Activated naive CD4-positive, alpha-beta T cell treated with Interleukin-2 at 50 U/mL for 16 hours (primary cell): ENCODE measurements at places on chromosomes 3 and 15.
A peak's percentile ranks its signal among the peaks of the same experiment; 100 is the strongest.

DNA sequence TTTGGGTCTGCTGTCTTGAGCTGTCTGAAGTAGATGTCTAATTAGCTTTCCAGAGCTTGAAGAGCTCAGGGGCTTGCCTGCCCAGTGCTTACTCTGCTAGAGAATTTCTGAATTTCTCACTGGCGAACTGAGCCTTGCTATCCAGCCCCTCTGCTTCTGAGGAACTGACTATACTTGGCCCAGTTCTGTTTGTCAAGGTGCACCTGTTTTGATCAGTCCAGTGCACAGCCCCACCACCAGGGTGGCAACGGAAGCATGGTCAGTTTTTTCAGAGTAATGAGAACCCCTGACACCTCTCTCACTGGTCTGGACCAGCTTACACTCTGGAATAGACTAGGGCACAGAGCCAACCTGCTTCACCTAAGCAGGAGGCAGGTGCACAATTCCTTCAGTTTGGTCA lies 25.2 kb downstream of the ITGB5 start:
- no peak for DNase-seq

DNA sequence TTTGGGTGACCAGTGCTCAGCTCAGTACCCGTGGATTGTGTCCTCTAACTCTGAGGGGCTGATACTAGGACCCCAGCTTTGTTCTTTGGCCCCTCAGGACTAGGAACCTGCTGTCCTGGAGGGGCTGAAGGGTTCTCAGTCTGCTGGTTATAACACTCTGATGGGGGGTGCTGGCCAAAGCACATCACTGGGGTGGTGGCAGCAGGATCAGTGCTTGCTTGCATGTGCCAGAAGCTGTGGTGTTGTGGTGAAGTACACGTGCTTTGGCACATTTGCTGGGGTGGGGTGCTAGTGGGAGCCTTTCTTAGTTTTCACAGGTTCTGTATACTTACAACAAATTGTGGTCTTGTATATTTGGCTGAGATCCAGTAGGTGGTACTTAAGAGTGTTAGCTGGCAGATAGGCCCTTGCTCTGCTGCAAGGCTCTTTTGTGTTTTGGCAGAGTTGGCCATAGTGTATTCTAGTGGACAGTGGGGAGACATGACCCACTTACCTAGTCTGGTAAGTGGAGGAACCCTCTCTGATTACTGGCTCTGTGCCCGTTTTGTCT lies 344.3 kb downstream of the EDEM1 start:
- no peak for DNase-seq

DNA sequence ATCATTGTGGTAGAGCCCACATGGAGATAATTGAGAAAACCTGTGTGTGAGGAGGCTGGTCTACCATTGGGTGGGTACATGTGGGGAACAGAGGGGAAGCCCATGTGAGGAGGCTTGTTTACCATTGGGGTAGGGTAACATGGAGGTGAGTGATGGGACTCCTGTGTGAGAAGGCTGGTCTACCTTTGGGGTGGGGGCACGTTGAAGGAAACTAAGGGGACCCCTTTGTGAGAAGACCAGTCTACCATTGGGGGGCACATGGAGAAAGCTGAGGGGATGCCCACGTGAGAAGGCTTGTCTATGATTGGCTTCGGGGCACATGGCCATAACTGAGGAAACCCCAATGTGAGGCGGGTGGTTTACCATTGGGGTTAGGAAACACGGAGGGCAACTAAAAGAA lies 158.5 kb downstream of the FBLN2 start:
- no peak for DNase-seq

GRCh38 chr3:46395766-46396530 lies 10.9 kb downstream of the CCR5AS start:
- DNase-seq, result no peak

- DNase-seq, result no peak
Observed at GRCh38 chr15:75145027-75145841, 56.4 kb upstream of the C15orf39 start.

- no peak for DNase-seq
Observed at GRCh38 chr3:127120851-127121647, 71.9 kb upstream of the PRR23E start.

DNA sequence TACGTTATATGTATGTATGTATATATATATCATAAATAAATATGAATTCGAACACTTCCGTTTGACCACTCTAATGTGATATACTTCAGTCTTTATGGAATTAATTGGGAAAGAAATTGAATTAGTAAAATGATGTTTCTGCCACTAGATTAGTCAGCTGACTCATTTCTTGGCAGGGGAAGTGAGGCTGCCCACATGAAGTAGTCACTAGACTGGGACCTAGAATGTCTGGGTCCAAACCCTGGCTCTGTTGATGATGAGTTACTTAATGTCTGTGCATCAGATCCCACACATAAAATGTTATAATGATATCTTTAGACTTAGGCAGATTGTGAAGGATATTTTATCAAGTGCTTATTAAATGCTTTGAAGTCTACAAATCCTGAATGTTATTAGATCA lies 27.4 kb upstream of the ARL14 start:
- DNase-seq, result no peak

DNA sequence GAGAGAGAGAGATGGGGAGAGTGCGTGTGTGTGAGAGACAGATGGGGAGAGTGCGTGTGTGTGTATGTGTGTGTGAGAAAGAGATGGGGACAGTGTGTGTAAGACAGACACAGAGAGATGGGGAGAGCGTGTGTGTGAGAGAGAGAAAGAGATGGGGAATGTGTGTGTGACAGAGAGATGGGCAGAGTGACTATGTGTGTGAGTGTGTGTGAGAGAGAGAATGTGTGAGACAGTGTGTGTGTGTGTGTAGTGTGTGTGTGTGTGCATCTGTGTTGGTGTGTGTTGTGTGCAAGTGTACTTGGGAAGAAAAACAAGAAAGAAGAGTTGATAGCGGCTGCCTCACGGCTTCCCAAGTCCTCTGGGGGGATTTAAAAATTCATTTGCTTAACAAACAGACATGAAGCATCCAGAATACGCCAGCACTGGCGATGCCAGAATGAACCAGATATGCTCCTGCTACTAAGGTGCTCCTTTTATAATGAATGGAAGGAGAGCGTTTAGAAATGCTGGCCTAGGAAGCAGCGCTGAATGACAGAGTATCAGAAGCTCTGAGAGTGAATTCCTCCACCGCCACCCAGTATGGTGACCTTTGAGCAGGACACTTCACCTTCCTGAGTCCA lies 186.1 kb upstream of the TSC22D2 start:
- no peak for DNase-seq

DNA sequence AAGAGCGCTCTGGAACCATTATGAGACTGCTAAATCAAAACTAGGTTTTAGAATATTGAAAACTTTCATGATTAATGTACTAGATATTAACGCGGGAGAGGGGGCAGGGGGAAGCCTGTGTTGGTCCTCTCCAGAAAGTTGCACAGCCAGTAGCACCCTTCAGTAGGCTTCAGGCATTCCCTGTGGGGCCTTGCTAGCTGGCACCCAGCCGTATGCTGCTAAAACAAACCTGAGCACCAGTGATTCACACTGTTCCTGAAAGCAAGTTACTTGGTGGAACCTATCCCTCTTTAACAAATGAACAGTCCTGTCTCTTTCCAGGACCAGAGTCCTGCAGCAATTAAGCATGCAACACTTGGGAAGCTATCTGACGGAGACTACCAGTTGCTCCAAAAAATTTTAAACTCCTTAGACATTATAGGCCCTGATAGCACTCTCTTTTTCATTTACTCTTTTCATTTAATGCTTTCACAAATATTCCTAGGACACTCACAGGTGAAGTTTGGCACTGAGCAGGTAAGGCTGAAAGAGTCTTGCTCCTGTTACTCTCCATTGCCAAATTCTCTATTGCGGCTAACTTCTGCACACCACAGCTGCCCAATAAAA lies 1.2 kb upstream of the ATRIP start:
- no peak for DNase-seq

DNA sequence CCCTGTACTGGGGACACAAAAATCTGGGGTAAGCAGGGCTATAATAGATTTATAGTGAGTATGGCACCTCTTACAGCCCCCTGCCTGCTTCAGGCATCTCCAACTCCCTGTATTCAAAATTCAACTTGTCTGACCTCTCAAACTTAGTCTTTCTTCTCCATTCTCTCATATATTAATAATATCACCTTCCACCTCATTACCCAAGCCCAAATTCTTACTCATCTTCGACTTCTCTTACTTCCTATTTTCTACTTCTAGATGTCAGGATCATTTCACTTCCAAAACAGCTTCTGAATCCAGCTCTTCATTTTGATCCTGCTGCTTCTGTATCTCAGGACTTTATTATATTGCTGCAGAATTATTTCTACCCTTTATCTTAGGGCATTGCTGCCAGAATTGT lies 290.7 kb downstream of the CHST2 start:
- no peak for DNase-seq

- DNase-seq, result no peak
Observed at GRCh38 chr3:129727707-129728106, 121.2 kb upstream of the PLXND1 start.

- DNase-seq, result no peak
Observed at GRCh38 chr3:181919375-181919774, 207.7 kb downstream of the SOX2 start.

DNA sequence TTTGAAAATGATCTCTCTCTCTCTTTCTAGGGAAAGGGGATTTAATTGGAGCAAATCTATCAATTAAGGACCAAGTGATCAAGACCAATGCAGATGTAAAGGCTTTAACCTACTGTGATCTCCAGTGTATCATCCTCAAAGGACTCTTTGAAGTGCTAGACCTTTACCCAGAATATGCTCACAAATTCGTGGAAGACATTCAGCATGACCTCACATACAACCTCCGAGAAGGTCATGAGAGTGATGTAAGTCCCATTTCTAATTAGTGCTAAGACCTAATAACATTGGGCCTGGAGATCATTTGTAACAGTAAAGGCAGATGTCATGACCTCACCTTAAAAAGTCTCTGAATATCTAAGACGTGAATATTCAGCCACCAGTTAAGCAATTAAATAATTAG lies 308.4 kb downstream of the KCNH8 start:
- no peak for DNase-seq

GRCh38 chr15:43270676-43271306 lies 4.1 kb upstream of the TGM5 start:
- DNase-seq, result no peak

DNA sequence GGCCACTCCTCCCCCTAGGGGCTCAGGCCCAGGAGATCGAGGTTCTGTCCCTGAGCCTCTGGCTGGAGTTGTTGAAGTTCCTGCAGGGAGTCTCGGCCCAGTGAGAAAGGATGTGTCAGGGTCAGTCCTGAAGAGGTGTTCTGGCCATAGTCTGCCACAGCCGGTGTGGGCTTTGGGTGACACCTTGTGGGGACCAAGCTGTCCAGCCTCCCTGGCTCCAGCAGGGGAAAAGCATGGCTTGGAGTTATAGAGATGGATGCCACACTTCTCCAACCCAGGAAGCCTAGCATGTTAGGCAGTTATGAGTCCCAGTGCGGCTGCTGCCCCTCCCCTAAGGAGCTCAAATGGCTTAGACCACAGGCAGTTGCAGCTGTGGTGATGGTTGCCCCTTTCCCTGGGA lies 945.6 kb upstream of the GBE1 start:
- no peak for DNase-seq

- DNase-seq, result no peak
Observed at GRCh38 chr15:31081588-31082250, 19.8 kb downstream of the TRPM1 start.

GRCh38 chr3:13544293-13544831 lies 4.6 kb upstream of the FBLN2 start:
- DNase-seq, result peak; percentile 40

DNA sequence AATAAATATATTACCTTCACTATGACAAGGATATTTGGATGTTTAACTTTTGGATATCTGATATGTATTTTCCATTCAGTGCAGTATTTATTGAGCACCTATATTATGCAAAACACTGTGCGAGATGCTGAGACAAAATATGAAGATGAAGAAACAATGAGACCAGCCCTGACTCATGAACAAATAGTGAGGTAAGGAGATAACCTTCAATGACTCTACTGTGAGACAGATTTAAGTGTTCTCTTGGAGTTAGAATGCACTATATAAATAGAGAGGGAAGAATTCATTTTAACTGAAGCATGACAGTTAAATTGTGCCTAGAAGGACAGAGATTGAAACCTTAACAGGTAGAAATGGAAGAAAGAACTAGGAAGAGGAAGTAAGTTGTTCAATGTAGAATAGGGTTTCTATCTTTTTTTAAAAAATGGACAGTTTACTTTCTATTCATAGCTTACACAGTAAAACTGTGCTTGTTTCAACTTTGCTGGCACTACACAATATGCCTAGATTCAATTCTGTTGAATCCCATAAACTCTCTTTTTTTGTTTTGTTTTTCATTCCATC lies 124.2 kb downstream of the ZBTB20 start:
- DNase-seq, result no peak

GRCh38 chr3:154522036-154522602 lies 92.1 kb upstream of the GPR149 start:
- no peak for DNase-seq

DNA sequence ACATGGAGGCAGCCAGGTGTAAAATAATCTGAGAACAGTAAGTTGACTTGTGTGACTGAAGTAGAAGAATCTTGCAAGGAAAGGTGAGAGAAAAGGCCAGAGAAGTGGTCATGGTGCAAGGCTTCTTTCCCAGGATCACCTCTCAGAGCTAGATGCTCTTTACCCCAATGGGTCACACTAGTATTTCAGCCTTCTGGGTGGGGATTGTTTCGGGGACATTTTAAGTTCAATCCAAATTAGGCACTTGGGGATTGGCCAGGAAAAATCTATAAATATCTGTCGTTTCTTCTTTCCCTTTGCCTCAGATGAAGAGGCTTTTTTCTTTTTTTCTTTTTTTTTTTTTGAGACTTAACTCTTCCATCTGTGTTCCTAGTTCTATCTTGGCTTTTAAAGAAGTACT lies 188.0 kb downstream of the KLHL25 start:
- no peak for DNase-seq

GRCh38 chr15:55965091-55965490 lies 28.3 kb downstream of the NEDD4 start:
- DNase-seq, result no peak

- DNase-seq, result no peak
Observed at GRCh38 chr3:182782149-182782548, 11.2 kb upstream of the ATP11B start.

GRCh38 chr3:48214225-48214624 lies 9.1 kb upstream of the CAMP start:
- no peak for DNase-seq

- DNase-seq, result no peak
Observed at GRCh38 chr3:55692295-55692956, 205.3 kb upstream of the WNT5A start.

- peak; percentile 62 for DNase-seq
Observed at GRCh38 chr3:52221563-52222318, 3.7 kb downstream of the TLR9 start.

GRCh38 chr15:89814112-89814742 lies 425 bp downstream of the ANPEP start:
- DNase-seq, result no peak

GRCh38 chr3:143849854-143850549 lies 1.7 kb upstream of the SLC9A9 start:
- no peak for DNase-seq

DNA sequence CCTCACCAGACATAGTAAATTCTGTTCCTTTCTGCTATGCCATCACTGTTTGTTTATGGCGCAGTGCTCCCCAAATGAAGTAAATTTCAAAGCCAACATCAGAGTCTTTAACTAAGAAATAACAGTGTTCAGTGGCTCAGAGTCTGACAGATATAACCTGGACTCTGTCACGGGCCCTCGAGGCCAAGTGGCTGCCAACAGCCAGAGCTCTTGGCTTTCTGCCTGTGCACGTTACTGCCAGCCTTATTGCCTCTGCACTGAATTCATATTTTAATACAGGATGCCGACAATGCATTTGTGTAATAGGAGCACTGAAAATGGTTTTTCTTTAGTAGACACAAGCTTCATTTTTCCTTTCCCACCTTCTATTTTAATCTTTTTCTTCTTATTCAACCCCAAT lies 219.9 kb downstream of the NLGN1 start:
- no peak for DNase-seq
